Activated naive CD8-positive, alpha-beta T cell treated with anti-CD3 and anti-CD28 coated beads, Interleukin-2, amount 50 U/mL, for 16 hours (primary cell): ENCODE measurements at places on chromosomes 5 and 9.

DNA sequence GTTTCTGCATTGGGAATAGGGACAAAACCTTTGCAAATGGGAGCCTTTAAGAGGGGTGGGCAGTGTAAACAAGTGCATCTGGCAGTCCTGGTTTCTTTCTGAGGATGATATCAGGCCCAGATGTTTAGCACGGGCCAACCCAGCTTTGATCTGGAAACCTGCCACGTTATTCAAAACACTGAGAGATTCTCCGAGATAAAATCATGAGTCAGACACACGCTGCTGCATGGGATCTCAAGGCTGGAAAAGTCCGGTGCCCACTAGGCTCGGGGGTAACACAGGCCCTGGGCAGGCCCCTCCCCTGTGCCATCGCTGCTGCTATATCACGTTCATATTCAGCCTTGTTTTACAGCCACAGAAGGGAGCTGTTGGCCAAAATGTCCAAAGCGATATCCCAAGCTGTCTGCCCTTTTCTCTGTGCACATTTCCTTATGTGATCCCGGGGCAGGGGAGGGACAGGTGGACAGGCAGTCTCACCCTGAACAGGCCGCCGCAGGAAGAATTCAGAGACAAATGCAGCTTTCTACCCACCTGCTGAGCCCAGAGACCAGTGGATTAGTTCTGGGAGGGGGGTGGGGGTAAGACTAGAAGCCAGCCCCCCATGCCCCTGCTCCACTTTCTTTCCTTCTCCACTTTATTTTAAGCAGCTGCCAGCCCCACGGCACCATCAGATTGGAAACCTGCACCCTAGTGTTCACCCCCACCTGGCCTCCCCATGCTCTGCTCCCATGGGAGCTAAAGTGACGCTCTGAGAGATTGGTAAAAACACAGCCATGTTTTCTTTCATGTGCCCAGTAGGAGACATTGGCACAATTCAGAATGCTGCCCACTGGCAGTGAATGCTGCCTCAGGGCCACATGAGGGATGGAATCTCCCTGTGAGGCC lies 63.1 kb downstream of the TMOD1 start:
- no peak for DNase-seq

- DNase-seq, result no peak
Measured at GRCh38 chr5:177183766-177184360, 50.3 kb downstream of the NSD1 start.

DNA sequence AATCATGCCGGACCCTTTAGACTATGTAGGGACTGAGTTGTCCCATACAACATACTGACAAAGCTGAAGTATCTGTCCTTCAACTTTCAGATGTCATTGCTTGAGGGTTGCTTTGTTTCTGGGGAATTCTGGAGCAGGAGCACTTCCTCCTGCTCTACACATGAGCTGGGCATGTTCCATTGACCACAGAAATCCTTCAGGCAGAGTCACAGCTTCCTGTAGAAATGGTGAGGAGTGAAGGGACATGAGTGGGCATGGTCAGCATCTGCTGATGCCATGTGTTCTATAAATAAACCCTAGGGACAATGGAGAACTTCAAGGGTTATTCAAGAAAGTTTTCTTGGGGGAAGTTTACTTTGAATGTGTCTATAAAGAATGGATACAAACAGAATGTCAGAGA lies 296.6 kb upstream of the FBXL7 start:
- DNase-seq, result no peak

DNA sequence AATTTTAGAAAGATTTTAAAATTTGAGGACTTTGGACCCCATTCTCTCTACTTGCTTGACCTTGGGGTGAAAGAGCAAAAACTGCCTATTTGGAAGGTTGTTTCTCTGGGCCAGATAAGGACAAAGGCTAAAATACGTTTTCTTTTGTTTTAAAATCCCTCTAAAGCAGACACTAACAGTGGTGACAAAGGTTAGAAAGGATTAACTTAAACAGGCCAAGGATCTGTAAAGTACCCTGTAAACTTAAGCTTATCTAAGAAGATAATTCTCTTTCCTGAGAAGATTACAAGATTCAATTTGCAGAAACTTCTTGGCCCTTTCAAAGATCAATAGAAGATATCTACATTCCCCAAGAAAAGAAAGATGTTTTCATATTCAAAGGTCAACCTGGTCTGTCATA lies 12.1 kb downstream of the TRPM6 start:
- DNase-seq, result no peak

DNA sequence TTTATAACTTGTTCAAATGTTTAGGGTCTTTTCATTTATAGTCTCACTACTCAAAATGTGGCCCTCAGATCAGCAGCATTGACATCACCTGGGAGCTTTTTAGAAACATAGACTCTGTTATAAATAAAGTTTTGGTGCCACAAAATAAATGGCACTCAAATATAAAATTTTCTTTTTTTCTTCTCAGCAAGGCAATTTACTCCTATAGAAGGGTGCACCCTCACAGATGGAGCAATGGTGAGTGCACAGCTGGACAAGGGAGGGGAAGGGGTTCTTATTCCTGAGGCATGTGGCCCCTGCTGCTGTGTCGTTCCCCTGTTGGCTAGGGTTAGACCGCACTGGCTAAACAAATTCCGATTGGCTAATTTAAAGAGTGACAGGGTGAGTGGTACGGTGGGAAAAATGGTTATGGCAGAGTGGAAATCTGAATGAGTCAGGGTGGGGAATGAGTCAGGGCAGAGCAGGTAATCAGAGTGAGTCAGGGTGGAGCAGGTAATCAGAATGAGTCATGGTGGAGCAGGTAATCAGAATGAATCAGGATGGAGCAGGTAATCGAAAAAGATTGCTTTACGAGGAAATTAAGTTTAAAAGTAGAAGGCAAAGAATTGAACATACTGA lies 31.8 kb upstream of the C7 start:
- no peak for DNase-seq

GRCh38 chr5:36877667-36878391 lies 1.3 kb downstream of the NIPBL start:
- no peak for DNase-seq

DNA sequence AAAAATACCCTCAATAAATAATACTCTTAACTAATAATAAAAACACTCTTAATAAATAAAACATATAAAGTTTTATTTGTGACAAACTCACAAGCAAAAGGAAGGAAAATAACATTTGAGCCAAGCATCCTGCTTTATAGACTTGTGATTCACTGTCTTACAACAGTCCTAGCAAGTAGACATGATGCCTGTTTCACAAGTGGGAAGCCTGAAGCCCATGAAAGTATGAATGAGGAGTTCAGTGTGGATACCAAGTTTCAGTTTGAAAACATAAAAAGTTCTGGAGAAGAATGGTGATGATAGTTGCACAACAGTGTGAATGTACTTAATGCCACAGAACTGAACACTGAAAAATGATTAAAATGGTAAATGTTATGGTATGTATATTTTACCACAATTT lies 10.9 kb downstream of the HABP4 start:
- DNase-seq, result no peak

DNA sequence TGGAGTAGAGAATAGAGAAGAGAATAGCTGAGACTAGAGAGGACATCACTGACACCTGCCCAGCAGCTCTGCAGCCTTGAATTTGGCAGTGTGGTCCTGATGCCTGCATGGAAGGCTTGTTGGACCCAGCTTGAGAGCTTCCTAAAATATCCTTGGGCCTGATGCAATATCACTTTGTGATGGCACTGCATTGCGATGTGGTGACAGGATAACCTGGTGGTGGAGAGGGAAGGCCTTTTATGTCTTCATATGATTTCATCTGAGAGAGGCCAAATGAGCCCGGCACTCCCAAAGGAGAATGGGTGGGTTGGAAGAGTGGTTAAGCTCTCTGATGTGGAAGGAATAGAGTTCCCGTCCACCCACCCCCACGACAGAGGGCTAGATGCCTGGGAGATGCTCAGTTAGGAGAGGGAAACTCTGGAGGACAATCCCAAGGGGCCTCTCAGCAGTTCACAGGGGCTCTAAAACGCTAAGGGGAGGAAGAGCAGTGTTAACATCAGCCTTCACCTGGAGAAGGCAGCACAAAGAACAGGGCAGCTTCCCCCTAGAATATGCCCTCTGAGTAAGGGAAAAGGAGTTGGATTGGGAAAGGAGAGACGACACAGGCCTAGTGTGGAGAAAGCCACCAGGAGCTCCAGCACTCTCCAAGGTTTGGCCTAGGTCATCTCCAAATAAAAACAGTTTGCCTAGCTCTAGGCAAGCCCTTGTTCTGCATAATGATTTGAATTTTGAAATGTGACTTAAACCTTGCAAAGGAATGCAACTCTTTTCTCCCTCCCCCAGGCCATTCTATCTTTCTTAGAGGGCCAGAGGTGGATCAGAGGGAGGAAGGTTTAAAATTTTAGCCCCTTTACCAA lies 99.8 kb upstream of the SSBP2 start:
- no peak for DNase-seq

DNA sequence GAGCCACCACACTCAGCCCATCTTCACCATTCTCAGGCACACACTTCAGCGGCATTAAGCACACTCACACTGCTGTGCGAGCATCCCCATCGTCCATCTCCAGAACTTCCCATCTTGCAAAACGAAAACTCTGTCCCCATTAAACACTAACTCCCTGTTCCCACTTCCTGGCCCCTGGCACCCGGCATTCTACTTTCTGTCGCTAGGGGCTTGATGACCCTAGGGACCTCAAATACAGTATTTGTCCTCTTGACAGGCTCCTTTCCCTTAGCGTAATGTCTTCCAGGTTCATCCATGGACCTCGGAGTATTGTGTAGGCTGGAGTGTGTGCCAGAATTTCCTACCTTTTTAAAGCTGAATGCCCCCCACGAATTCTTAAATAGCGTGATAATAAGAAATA lies 14.7 kb upstream of the UBAC1 start:
- no peak for DNase-seq

DNA sequence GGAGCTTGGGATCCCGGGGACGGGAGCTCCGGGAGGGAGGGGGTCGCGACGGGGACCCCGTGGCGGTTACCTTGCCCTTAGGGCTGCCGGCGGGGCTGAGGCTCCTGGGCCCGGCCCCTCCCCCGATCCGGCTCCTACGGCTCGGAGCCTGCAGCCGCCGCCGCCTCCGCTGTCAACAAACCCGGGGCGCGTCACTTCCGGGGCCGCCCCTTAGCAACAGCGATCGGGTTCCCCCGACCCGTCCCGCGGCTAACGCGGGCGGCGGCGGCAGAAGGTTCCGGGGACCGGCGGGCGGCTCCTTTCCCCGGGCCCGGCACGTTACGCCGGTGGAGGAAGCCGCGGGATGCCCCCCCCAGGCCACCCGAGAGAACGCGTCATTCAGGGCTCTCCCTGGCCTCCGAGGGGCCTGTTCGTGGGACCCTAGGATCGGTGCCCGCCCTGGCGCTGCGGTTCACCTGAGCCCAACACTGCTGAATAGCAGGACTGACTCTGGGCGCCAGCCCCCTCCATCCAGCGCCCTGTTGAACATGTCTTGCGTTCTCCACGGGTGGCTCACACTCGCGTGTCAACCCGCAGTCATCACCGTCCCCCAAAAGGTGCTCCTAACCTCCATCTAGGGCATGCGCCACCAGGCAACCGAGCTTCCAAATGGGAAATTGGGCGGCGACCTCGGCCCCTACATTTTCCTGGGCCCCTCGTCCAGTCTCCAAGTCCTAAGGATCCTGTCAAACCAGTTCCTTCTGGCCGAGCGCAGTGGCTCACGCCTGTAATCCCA lies at the start of gene ZER1:
Gene ZER1, minus strand, starts transcription at position 183 of the 775 bp plus-strand sequence. CDS start 16,362 bp downstream, outside the sequence.
- DNase-seq, result peak; percentile 87

GRCh38 chr9:100170556-100170955 lies 71.5 kb downstream of the INVS start:
- DNase-seq, result no peak

DNA sequence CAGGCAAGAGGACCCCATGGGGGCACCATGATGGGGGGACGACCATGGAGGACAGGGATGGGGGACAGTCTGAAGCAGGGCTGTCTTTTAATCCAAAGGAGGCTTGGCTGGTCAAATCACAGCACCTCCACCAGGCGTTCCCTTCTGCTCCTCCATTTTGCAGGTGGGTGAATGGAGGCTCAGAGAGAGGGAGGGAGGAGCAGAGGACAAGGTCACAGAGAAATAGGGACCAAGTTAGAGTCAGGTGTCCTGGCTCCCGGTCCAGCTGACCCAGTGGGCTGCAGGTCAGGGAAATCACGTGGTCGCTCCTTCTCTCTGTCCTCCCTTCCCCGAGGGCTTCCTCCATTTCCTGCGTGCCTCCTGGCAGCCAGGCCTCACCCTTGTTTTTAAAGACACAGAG lies 156.4 kb upstream of the SMIM23 start:
- no peak for DNase-seq

DNA sequence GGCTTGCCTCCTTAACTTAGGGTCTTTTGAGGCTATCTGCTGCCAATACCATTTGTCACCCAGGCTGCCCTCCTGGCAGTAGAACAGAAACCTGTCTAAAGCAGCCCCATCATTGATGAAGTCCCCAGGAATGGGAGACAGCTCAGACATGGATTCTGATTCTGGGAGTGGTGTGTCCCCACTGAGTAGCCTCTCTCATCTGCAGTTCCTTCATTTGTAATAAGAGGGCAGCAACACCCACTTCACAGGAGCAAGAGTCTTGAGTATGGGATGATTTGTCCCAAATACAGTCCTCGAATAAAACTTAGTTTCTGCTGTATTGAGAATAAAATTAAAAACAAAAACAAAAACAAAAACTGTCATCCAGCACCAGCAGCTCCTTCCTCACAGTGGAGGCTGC lies 167.6 kb downstream of the ASTN2 start:
- DNase-seq, result no peak

- no peak for DNase-seq
Measured at GRCh38 chr5:73861313-73861988, 235.5 kb downstream of the ARHGEF28 start.

- DNase-seq, result no peak
Measured at GRCh38 chr5:1807451-1808185, 6.4 kb downstream of the NDUFS6 start.

GRCh38 chr9:69180670-69181069 lies 6.6 kb downstream of the TJP2 start:
- no peak for DNase-seq

DNA sequence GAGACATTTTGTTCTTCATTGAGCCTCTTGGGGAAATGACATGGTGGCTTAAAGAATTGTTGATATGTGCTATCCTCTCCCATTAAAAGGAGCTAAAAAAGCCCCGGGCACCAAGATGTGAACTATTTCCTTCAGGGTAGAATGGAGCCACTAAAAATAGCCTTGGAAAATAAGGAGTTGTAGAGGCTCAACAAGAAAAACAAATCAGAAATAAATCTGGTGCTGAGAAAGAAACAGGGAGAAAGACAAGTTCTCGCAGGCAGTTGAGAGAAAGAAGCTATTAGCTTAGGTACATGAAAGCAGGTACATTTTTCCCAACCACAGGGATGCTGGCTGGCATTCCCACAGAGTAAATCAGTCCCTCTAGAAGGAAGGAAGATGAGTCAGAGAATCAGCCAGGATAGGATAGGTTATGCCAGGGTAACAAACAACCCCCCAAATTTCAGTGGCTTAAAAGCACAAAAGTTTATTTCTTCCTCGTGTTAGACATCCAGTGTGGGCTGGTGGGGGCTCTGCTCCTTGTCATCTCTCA lies 134.6 kb upstream of the ADRA1B start:
- no peak for DNase-seq

- no peak for DNase-seq
Measured at GRCh38 chr5:25458628-25459027, 813.9 kb upstream of the CDH10 start.

DNA sequence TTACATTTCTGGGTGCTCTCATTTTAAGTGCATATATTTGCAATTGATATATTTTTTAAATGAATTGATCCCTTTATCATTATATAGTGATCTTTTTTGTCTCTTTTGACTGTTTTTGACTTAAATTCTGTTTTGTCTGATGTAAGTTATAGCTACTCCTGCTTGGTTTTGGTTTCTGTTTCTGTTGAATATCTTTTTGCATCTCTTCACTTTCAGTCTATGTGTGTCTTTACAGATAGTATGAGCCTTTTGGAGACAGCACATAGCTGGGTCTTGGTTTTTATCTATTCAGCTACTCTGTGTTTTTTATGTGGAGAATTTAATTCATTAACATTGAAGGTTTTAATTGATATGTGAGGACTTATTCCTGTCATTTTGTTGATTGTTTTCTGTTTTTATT lies 311.3 kb downstream of the SPATA31D1 start:
- DNase-seq, result no peak
